ENCODE measurements at places on chromosomes 2 and 18. TPM values are rescaled to one million over a fixed set of nuclear protein-coding genes. Genes with fewer than 3 reads are reported as not detected.

FAM98A gene
- total RNA-seq = 18.1 TPM

ZNF512 gene
- total RNA-seq = 27.9 TPM

ACADL gene
- not detected for total RNA-seq

RFX8 gene
- total RNA-seq = 0.16 TPM

SERPINB3 gene
- total RNA-seq = under 0.01 TPM

UGT1A5 gene
- total RNA-seq = not detected

RASGRP3 gene
- total RNA-seq = 1.9 TPM

LHCGR gene
- not detected for total RNA-seq

TMEM247 gene
- total RNA-seq = not detected

AGXT gene
- not detected for total RNA-seq

SLC38A11 gene
- total RNA-seq = not detected

GPR45 gene
- total RNA-seq = not detected

ZNF804A gene
- total RNA-seq = 4.2 TPM

NYAP2 gene
- under 0.01 TPM for total RNA-seq

PJVK gene
- total RNA-seq = 2.9 TPM

ZNF396 gene
- 0.78 TPM for total RNA-seq

POTEJ gene
- total RNA-seq = not detected

RTP5 gene
- not detected for total RNA-seq

DSG1 gene
- total RNA-seq = not detected

SLC19A3 gene
- total RNA-seq = 1.0 TPM

DNAH7 gene
- total RNA-seq = 1.3 TPM

TCF23 gene
- total RNA-seq = not detected
